ENCODE measurements at places on chromosomes 3 and 15.
A peak's percentile ranks its signal among the peaks of the same experiment; 100 is the strongest.

- peak; percentile 50 for DNase-seq
These were observed 31.8 kb downstream of the GPR171 start for GRCh38 chr3:151171145-151171757.

- no peak for DNase-seq
These were observed 163.0 kb downstream of the TNIK start for GRCh38 chr3:171297207-171297606.

GRCh38 chr3:71045212-71045916, 538.2 kb downstream of the FOXP1 start:
- no peak for DNase-seq

DNA sequence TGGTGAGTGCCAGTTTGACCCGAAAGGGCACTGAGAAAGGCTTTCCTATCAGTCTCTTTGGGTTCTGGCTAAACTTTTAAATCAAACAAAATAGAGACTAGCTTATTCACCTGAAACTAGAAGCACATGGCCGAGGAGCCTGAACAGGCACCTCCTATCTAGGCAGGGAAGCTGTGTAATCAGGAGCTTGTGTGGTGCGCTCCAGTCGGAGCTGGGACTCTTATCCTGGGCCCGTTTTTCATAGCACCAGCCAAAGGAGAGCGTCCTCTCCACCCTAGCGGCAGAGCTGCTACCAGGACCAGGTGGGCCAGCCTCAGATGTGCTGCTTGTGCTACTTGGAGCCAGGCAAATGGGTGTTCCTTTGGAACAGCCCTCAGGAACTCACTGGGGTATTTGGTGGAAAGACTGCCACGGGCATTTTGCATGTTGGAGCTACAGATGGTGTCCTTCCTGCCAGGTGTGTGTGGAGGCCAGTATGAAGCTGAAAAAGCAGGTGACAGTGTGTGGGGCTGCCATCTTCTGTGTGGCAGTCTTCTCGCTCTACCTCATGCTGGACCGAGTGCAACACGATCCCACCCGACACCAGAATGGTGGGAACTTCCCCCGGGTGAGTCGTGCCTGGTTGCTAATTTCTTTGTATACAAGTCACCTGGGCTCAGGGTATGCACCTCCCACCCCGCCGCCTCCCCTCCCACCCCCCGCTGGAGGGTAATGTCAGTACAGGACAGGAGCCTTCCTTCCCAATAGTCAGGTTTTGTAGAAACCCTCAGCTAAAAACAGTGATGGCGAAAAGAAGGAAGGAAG, 833 bp downstream of the MAN2A2 start:
- no peak for DNase-seq

DNA sequence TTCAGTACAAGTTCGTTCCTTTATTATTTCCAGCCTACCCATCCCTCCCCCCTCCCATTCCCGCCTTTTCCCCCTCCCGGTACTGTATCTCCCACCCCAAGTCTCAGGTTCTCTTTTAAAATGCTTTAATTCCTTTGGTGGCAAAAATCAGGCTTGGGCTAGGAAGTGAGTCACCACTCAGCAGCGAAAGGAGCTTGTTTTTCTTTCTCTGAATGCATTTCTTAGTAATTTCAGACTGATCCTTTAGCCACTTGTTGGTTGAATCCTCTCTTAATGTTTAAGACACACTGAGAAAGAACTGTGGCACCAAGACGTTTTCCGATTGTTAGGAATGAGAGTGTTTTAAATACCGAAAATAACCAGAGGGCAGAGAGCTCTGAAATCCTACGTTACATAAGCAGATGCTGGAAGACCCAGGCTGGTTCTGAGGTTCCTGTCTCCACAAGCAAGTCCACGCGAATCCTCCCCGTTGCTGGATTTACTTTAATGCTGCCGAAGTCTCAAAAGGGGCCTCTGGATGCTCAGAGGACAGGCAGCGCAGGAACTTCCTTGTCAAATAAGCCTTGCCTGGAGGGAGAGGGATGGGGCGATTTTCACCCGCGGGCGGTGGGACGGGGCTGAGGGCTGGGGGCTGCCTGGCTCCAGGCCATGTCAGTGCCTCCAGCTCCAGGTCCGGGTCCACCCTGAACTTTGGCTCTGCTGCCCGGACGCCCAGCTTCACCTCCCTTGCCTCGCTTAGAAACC, 854 bp upstream of the COL8A1 start:
- no peak for DNase-seq

DNA sequence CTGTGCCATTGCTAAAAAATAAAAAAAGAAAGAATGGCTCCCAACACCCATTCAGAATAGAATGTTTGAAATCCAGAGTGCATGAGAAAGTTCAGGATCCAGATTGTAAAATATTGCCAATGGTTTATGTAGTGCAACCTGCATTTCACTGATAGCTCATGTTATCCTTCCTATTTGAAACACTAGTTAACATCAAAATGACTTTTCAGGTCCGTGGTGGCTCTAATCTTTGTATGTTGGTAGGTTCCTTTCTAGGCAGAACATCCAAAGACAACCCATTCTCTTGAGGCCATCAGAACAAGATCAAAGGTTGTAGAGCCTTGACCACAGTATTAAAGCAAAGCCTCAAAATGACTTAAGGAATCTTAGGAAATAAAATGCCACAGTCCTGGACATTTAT, 51.0 kb downstream of the PLCL2 start:
- DNase-seq, result no peak

DNA sequence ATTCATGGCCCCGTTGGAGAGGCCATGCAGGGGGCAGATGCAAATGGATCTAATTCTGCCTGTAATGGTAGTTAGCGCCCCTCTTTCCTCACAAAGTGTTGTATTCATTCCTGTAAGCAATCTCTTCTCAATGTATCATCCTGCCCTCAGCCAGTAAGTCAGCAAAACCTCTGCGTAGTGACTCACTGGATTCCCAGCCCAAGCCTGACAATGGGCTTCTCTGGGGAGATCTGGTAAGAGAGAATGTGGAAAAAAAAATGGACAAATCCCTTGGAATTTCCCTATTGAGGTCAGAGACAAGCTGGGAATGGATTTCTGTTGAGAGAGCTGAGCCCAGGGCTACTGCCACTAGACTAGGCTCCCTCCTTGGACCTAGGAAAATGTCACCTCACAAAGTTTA, 25.4 kb downstream of the ADPGK start:
- DNase-seq, result no peak

DNA sequence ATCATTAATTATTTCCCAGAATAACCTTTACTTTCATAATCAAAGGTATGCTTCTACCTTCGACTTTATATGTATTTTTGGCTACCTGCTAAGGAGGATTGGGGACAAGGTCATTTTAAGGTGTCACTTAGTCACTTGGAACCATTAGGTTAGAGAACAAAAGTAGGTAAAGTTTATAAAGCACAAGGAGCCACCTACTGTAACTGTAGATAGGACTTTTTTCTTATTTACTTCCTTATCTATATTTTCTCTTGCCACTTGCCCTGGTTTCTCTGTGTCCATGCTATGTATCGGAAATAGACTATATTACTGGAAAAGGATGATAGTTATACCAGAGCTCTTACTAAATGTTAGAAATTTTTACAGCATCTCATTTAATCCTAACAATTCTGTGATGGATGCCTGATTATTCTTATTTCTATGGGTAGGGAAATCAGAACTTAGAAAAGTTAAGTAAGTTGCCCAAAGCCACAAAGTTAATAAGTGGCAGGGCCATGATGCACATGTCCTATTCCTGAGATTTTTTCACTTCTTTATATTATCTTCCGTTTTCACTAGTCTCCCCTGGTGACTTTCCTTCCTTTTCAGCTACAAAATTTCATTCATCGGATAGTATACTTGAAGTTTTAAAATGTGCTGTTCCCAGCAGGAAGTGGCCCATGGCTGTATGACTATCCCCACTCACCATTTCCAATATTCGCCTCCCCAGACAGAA, 132.5 kb downstream of the CMSS1 start:
- no peak for DNase-seq

GRCh38 chr3:98702166-98702565, 61.0 kb upstream of the ST3GAL6 start:
- DNase-seq, result no peak

- no peak for DNase-seq
These were observed 39.9 kb downstream of the DENND4A start for GRCh38 chr15:65752151-65752700.

- no peak for DNase-seq
These were observed 15.7 kb upstream of the TFRC start for GRCh38 chr3:196097373-196098154.

DNA sequence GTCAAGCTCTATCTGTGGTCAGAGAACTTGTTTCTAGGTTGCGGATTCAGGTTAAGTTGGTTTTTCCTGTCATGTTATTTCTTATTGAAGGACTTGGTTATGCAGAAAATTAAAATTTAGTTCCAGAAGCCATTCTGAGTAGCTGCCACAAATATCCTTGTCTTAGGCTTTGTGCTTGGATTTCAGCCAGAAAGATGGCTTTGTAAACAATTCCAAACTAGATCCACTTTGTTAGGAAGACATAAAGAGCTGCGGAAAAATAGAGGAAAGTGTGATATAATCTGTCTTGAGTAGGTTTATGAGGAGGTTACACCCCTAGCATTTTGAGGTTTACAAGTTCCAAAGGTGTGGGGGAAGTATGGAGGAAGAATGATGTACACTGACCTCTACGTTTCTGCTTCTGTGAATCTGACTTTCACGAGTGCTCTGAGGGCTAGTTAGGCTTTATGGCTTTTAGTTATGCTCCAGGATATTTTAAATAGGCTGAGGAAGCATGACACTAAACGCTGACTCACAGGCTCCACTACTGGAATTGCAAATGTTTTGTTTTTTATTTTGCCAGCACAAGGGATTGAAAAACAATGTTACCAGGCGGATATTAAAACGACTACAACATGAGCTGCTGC, 46.3 kb upstream of the UTS2B start:
- no peak for DNase-seq

- no peak for DNase-seq
These were observed 6.6 kb upstream of the SSR3 start for GRCh38 chr3:156561533-156561932.

DNA sequence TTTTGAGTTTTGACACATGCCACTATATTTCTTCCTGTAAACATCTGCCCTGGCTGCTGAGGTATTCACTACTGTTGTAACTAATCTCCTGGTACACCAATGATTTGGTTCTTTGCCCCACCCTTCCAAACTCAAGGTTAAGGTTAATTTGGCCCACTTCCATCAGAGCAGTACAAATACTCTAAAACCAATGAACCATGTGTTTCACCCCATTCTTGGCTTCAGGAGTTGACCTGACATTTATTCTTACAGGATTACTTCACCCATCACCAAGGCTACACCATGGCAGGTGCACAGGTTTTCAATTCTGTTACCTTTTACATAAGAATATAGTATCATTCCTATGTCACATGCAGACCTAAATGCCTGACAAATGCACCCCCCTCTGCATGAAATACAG, 1179.9 kb downstream of the ZPLD1 start:
- DNase-seq, result no peak

GRCh38 chr15:63551400-63551799, 45.8 kb upstream of the FBXL22 start:
- DNase-seq, result no peak

- no peak for DNase-seq
These were observed 87.0 kb downstream of the ANP32A start for GRCh38 chr15:68733666-68734065.

DNA sequence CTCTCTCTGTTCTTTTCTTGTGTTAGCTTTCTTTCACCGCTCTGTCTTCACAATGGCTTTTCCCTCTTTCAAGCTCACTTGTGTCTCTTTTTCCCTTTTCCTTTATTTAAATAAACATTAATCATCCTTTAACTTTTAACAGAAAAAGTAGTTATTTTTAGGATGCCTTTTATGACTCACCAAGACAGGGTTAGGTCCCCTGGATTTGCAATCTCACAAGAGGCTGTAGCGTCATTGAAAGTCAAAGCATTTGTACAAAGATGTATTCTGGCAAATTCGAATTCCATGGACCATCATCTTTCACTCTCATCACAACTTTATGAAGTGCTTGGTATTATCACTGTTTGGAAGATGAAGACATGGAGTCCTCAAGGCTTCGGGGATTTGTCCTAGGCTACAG, 34.8 kb upstream of the MCTP2 start:
- no peak for DNase-seq

GRCh38 chr15:83207660-83208366, at the start of gene HDGFL3:
Gene HDGFL3 (minus strand): TSS chr15:83207823. CDS start chr15:83207414, 409 bp downstream.
- DNase-seq, result peak; percentile 23

- no peak for DNase-seq
These were observed 8.1 kb downstream of the ARIH2 start for GRCh38 chr3:48926425-48927392.

- no peak for DNase-seq
These were observed 2.0 kb upstream of the BAHD1 start for GRCh38 chr15:40438712-40439111.

- peak; percentile 59 for DNase-seq
These were observed 286.7 kb upstream of the TGFBR2 start for GRCh38 chr3:30319713-30320112.

DNA sequence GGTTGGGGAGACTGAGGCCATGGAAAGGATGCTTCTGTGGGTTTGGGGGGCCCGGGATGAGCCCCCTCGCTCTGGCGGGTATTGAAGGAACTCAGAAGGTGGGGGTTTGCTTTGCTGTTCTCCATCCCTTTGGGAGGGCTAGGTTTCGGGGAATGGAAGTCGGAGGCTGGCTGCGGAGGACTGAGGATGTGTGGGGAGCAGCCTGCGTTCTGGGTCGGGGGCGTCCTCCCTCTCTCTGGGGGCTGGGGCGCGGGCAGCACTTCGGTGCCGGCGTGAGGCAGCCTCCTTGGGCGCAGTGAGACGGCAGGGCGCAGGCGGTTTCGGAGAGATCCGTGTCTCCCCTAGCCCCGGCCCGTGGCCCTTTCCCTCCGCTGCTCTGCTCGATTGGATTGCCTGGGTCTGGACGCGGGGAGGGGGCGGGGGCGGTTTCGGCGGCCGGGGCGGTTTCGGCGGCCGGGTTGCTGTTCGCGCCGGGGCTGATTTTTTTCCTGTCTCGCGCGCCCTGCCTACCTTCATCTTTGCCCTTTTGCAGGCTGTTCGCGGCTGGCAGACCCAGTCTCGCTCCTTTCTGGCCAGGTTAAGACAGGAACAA, 1.4 kb downstream of the PTPRG start:
- no peak for DNase-seq

DNA sequence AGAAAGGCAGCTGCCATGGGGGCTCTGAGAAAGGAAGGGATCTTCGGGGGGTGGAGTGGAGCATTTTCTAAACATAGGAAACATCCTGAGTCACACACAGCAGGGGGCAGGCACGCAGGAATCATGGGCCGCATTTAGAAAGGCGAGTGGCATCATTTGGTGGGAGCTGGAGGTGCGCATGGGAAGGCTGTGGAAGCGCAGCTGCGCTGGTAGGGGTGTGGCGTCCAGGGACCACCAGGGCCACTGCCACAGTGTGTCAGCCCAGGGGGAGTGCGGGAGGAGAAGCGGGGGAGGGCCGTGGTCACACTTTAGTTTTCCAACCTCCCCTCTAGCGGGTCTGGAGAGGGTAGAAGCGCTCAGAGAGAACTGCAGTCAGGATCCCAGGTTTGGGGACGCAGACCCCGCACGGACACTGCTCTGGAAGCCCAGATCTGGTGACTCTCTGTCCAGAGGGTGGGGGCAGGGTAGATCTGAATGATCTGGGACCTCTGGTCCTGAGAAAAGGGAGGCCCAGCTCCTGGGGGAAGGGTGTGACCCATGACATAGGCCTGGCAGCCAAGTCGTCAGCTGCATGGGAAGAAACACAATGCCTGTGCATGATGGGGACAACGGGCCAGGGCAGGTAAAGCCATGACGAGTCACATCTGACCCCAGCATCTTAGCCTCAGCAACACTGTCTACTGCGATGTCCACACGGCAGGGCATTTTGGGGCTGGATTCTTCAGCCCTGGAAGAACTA, 88.0 kb upstream of the IQSEC1 start:
- DNase-seq, result no peak

GRCh38 chr3:181730316-181730715, 18.6 kb downstream of the SOX2 start:
- DNase-seq, result no peak
